ENCODE measurements at places on chromosomes 16 and 17.

DNA sequence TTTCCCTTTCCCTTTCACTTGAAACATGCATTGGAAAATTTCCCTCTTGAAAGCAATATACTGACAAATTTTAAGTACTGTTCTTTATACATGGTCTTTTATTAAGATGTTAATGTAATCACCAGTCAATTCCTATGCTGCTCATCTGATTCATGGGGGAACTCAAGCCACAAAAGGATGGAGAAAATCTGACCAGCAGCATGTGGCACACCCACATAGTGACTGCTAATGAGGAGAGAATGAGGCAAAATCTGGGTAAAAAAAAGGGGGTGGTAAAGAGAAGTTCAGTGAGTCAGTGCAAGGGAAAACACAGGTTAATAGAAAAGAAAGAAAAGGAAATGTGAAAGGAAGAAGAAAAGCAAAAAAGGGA, 11.3 kb downstream of the RFFL start:
- DNase-seq: no peak

DNA sequence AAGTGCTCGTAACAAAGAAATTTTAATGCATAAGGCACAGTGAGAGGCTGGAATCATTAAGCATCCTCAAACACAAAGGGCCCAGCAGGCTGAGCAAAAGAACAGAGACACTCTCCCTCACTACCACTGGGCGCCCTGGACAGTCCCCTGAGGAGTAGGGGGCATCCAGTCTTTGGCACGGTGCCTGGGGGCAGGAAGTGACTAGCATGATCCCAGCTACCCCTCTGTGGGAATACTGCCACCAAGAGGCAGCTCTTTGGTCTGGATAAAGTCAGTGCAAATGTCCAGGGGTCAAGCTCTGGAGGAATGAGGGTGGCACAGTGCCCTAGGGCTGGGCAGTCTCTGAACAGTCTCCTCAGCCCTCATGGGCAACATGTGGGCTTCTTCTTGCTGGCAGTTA, 2.6 kb upstream of the PROCA1 start:
- no peak for DNase-seq

GRCh38 chr16:31331141-31331764, 23.7 kb upstream of the ITGAX start:
- DNase-seq: no peak

DNA sequence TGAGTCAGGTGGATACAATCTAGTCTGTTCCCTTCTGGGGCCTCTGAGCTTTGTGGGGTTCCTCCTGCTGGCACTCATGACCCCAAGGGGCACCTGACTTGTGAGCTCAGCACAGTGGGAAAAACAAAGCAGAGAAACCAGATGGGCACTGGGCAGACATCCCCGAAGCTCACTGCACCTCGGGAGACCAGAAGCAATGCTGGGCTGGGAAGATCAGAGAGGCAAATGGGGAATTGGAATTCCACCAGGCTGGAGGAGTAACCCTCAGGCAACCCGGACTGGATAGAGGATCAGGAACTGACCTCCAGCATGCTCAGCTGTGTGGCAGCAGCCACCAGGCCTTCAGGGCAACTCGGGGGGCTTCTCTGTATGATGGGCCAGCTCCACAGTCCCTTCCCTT, 50.3 kb downstream of the ABCC12 start:
- DNase-seq: no peak

DNA sequence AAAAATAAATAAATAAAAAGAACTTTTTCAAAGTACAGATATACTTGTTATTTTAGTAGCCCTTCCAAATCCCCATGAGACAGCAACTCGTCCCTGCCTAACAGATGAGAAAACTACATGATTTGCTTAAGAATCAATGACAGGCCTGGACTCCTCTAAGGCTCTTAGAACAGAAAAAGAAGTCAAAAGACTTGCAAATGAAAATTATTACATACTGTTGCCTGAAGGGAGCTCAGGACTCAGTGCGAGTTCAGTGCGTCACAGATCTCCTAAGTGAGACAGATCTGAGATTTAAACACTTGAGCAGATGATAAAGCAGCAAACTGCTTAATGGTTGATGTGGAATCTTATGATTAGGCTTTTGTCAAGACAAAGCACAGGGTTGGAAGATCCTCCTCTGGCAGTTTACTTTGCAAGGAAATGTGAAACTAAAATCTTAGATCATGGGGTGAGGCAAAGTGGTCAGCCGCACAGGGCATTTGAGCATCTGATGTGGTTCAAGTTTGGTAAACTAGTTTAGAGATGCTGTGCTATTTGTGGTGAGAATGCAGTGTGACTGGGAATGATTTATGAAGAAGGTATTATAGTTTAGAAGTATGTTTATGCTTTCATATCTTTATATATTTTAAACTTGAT, 138.1 kb downstream of the TRIM37 start:
- no peak for DNase-seq

DNA sequence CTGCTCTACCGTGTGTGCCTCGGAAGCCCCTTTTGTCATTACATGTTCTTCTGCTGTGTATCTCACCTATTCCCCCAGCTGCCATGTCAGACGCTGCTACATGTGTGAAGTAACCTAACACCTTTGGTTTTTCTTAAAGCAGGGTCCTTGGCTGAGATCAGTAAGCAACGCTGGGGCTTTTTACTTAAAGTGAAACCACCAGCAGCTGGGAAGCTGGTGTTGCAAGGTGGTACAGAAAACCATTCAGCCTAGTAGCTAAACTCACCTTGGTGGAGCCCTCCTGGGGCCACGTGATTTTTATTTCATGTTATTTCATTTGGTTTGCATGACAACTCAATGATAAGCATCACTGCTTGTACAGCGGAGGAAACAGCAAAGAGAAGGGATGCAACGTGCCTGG, 62.6 kb downstream of the PLCG2 start:
- no peak for DNase-seq

DNA sequence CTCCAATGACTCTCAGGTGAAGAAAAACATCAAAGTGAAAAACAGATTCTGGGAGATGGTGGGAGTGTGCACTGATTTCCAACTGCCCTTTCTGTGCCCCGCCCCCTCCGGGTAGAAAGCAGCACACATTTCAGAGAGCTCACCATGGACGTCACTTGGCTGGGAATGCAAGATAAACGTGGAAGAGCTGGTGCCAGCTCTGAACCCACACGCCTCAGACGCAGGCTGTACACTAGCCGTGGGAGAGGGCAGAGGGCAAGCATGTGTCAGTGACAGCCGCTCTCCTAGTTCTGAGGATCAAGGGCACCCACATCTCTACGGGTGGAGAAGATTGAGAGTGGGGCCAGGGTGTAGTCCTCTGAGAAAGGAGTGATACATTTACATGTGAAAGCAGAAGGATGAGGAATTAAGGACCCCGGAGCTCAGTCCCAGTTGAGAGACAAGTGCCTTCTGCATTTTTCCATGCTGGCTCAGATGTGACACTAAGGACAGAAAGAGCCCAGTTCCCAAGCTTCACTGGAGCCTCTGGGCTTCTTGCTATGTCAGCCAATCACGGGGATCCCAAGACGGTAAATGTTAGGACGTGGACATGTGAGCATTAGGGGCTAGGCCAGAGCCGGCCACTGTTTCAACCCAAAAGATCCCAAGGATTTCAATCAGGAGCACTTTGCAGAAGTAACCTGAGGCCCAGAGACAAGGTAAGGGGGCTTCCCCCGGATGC, 101.3 kb downstream of the ZFHX3 start:
- DNase-seq: no peak

- no peak for DNase-seq
Observed at GRCh38 chr16:87834005-87834667, 35.2 kb downstream of the SLC7A5 start.

DNA sequence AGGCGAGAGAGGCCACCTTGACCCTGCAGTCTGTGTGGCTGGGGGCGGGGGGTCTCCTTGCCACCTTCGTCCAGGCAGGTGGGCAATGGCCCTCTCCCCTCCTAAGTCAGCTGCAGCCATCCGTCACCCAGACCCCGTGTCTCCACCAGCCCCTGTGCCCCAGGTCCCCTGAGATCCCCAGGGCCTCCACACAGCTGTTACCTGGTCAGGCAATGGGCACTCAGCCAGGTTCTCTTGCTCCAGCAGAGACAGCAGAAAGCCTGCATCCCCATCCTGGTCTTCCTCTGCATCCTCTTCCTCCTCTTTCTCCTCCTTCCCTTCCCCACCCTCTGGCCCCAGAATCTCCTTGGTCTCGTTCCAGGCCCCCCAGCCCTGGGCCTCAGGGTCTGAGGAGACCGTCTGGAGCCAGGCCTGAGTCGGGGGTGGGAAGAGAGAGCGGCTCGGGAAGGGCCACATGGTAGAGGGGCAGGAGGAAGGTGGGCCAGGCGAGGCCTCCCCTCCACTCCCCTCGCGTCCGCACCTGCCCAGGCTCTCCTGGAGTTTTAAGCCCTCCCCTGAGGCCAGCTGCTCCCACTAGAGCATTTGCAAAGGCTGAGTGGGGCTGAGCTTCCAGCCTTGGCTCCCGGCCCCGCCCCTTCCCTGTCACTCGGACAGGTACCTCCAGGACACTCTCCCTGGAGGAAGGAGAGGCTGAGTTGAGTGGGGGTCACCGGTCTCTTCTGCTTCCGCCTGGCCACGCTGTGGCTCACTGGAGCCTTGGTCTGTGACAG, at the start of gene PABPN1L:
Gene PABPN1L, minus strand, starts transcription at position 510 of the 770 bp plus-strand sequence. Its CDS starts 54 bp downstream, at position 456.
- no peak for DNase-seq

DNA sequence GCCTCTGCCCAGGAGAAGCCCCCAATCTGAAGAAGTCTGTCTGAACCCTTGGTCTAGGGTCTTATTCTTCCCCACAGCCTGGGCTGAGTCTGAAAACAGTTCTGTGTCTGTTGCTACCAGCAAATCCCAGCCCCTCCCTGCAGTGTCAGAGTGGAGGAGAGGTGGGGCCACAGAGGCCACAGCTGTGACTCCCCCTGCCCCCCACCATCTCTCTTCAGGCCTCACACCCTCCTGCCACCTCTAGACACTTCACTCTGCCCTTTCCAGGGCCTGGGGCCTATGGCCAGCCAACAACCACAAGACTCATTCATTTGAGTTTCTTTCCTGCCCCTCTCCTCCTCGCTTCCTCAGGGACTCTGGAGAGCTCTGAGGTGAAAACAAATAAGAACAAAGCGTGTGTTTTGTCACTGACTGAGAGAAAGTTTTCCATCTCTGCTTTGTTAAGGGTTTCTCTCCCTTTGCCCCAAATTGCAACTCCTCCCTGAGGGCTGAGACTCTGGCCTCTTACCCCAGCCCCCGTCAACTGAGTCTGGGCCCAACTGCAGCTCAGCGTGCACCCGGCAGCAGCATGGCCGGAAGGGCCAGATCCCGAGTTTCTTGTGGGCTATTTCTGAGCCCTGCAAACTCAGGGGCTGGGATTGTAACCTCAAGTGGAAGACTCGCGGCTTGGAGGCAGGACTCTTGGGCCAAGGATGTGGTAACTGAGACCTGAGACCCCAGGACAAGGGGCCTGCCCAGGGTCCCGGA, 13.2 kb downstream of the C17orf50 start:
- DNase-seq: no peak

GRCh38 chr16:19005561-19006445, 22.1 kb downstream of the TMC7 start:
- no peak for DNase-seq

GRCh38 chr17:56786989-56787482, 46.7 kb downstream of the C17orf67 start:
- no peak for DNase-seq

GRCh38 chr16:2323701-2324100, 16.8 kb downstream of the ABCA3 start:
- DNase-seq: no peak

- DNase-seq: no peak
Observed at GRCh38 chr16:4477966-4478365, 1.8 kb downstream of the HMOX2 start.

DNA sequence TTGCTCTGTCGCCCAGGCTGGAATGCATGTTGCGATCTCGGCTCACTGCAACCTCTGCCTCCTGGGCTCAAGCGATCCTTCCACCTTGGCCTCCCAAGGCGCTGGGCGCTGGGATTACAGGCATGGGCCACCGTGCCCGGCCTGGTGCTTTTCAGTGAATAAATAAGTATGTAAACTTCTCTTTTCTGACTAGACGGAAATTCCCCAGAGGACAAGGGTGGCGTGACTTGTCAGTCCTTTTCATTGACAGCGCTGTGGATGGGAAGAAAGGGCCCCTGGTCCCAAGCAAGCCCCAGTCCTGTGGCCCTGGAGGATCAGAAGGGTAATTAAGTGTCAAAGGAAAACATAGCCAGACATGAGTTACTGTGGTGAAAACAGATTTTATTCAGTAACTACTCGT, 9.6 kb upstream of the SPN start:
- no peak for DNase-seq

DNA sequence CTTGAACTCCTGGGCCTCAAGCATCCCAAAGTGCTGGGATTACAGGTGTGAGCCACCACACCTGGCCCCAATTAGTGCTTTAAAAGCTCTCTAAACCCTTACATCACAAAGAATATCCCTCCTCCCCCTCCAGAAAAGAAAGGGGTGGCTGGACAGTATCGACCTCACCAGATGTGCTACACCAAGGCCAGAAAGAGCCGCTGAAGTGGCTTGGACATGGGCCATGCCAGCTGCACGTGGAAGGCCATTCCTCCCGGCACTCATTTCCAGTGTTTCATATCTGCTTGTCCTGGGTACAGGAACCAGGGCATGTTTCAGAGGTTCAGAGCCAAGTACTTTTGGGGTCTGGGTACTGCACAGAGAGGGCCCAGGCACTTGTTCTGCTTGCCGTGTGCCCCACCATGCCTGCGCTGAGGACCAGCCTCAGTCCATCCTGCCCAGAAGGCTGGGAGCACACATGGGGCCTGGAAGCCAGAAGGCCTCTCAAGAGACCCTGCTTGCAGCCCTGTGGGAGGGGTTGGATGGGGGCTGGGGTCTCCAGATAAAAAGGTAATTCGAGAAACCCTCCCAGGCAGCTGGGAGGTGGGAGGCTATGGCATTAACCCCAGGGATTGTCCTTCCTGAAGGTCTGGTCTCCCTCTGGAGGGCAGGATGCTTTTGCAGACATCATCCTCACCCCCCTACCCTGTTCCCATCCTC, 3.5 kb upstream of the SRRM2 start:
- DNase-seq: no peak

GRCh38 chr17:66407864-66408263, 105.5 kb downstream of the PRKCA start:
- no peak for DNase-seq

DNA sequence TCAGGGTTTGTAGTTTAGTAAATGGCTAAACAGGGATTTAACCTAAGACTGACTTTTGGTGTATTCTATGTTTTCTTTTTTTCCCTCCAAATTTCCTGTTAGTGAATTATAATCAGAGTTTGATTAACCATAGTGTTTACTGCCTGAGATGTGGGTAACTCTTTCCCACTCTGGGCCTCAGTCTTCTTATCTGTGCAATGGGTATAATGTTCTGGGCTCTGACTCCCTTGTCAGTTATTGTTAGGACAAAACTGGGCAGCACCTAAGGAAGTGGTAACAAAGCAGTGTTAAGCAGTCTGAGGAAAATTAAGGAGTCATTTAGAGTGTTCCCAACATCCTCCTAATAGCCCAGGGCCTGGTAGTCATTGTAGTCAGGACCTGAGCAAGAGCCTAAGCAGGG, 206.4 kb upstream of the N4BP1 start:
- no peak for DNase-seq

GRCh38 chr17:51128076-51128475, 7.4 kb upstream of the SPAG9 start:
- DNase-seq: no peak

GRCh38 chr16:58444265-58444664, 52.0 kb downstream of the GINS3 start:
- no peak for DNase-seq
